Breast epithelium (tissue), 4 donors: ENCODE measurements at places on chromosomes 1 and 21. TPM values are rescaled to one million over a fixed set of nuclear protein-coding genes. Genes with fewer than 3 reads are reported as not detected.

GRCh38 chr1:229371624-229372023, 28.8 kb upstream of the CCSAP start:
- no peak for DNase-seq
- H3K36me3 ChIP-seq, result no peaks in the 10 kb centered on the region
- H3K4me3 ChIP-seq, result no peak overlapping the region
- no peaks in the 10 kb centered on the region for H3K4me1 ChIP-seq
- H3K27me3 ChIP-seq, result no peaks in the 10 kb centered on the region
- H3K27ac ChIP-seq, result no peak overlapping the region

DNA sequence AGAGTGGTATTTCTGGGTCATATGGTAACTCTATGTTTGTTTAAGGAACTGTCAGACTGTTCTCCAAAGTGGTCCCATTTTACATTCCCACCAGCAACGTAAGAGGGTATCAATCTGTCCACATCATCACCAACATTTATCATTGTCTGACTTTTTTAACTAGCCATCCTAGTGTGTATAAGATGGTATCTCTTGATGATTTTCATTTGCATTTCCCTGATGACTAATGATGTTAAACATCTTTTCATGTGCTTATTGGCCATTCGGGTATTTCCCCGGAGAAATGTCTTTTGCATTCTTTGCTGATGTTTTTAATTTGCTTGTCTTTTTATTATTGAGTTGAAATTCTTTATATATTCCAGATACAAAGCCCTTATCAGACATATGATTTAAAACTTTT, 370.1 kb upstream of the NR5A2 start:
- no peaks in the 10 kb centered on the region for H3K27me3 ChIP-seq
- H3K27ac ChIP-seq, result no peak overlapping the region
- no peaks in the 10 kb centered on the region for H3K4me1 ChIP-seq
- no peaks in the 10 kb centered on the region for H3K36me3 ChIP-seq

- no peak overlapping the region for H3K27ac ChIP-seq
- H3K4me3 ChIP-seq, result no peak overlapping the region
- H3K36me3 ChIP-seq, result peaks cover 40% of the 10 kb centered on the region
- H3K27me3 ChIP-seq, result no peaks in the 10 kb centered on the region
These were observed 56.9 kb downstream of the UBR4 start for GRCh38 chr1:19153169-19153568.

DNA sequence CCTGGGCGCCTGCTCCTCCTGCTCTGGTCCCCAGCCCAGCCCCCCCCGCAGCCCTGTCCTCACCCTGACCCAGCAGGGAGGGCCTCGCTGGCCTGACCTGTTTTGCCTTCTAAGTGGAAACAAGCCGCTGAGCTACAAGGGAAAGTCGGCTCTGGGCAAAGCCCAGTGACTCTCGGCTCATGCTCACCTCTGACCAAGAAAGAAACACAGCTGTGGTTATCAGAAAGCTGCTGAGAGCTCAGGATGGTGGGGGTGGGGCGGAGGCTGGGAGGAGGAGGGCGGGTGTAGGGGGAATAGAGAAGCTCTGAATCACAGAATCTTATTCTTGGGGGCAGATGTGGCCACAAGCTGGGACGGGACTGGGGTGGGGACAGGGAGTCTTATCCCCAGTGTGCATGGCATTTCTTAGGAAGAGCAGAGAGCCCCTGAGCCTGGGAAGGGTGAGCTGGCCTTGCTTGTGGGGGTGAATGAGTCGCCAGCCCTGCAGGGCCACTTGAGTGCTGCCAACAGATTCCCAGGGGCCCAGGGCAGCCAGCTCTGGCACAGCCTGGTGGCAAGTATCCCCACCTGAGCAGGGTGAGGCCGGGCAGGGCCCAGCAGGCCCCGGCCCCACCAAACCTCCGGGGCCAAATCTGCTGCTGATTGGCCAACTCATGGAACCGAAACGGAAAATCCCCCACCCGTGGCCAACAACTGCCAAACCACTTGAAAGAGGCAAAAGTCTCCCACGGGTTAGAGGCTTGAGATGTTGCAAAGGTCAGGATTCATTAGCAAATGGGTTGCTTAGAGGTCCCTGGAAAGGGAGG, 120.6 kb downstream of the SPSB1 start:
- H3K27me3 ChIP-seq, result no peaks in the 10 kb centered on the region
- H3K4me1 ChIP-seq, result peaks cover 5% of the 10 kb centered on the region
- no peak overlapping the region for H3K4me3 ChIP-seq
- H3K36me3 ChIP-seq, result no peaks in the 10 kb centered on the region

Gene S100A7
- not detected for total RNA-seq

Gene PCSK9
- not detected for total RNA-seq
